ENCODE measurements at places on chromosomes 2 and 18. TPM values are rescaled to one million over a fixed set of nuclear protein-coding genes. Genes with fewer than 3 reads are reported as not detected.

- no peak for DNase-seq
These were observed 9.6 kb upstream of the B3GNT2 start for GRCh38 chr2:62186156-62186905.

DNA sequence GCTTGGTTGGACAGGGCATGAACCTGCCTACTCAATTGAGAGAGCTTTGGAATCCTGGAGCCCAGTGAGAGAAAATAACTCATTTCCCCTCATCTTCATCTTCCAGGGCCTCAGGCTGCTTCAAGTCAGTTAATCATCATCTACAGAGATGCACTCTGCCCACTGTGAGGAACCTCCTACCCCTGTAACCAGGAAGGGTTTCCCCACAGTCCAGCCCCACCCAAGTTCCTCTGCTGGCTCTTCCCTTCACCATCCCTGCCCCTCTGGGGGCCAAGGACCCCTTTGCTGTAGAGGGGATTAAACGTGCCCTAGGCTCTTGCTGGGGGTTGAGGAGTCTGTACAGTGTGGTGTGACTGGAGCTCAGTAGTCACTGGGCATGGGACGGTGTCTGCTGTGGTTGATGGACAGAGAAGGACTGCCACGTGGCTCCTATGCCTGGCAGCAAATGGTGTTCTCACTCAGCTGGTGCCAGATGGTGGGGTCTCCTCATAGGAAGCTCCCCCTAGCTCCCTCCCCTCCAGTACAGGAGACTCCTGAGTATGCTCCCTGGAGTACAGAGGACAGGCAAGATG, 29.5 kb upstream of the LGALSL start:
- no peak for DNase-seq

DNA sequence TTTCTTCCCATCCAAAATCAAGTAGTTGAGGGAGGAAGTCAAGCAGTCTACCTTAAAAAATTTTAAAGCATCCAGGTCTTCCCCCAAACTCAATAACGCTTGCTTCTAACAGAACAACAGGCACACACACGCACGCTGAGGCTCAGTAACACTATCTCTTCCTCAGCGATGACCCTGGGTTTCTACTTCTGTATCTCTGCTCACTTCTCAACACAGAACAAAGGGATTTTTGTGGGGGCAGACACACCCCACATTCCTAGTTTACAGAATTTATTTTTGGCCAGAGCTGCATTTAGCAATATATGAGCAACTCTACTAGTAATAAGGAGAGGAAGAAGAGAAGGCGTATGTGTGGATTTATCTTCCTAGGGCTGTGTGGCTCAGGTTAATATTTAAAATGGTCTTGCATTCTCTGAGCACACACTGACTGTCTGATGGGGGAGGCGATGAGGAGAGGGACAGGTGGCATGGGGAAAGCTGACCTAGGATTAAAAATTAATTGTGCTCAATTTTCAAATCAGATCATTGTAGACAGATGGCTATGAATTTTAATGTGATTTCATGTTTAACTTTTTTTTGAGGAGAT, 71.3 kb upstream of the PPM1B start:
- no peak for DNase-seq

MTA3 gene
- total RNA-seq = 27.2 TPM

IL36RN gene
- total RNA-seq = not detected

- no peak for DNase-seq
These were observed 263.9 kb downstream of the ALPK2 start for GRCh38 chr18:58364876-58365528.

- DNase-seq = no peak
These were observed 3.0 kb downstream of the ARMC9 start for GRCh38 chr2:231201475-231201814.

DNA sequence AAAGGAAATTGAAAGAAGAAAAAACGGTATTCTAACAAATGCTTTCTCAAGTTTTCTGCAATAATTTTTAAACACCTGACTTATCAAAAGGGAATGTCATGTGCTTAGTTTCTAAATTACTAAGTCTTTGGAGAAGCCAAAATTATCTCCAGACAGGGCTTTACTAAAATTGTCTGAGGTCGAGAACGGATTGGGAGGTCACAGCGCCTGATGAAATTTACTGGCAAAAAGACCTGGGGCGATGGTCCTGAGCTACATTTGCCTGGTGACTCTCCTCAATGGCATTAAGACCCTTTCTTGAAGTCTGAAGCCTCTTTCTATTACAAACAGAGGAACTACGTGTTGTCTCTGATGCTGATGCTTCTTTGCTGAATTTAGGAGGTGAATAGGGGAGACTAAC, 291.8 kb upstream of the SESTD1 start:
- no peak for DNase-seq

DNA sequence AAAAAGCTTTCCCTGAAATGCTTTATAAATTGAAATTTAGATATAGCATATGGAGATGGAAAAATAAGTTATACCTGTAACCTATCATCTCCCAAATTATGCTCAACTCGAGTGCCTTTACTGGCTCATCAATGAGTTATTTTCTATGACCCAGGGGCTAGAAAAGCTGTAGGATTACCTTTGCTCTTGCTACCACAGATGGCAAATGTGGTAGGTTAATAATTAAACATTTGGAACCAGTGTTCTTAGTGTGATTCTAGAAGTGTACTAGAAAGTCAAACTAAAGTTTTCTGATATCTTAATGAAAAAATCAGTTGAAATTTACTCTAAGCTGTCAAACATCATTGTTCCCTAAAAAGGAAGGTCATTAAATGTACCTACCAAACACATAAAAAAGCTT, 22.5 kb downstream of the ALS2 start:
- no peak for DNase-seq

GRCh38 chr2:29561181-29561580, 360.2 kb downstream of the ALK start:
- DNase-seq = peak; percentile 2

GRCh38 chr2:102051692-102052277, 60.0 kb downstream of the IL1R2 start:
- DNase-seq = peak; percentile 42

All from fibroblast of lung (primary cell).